ENCODE measurements at places on chromosomes 12 and 14. TPM values are rescaled to one million over a fixed set of nuclear protein-coding genes. Genes with fewer than 3 reads are reported as not detected.

The CRACR2A gene
- 0.43 TPM for total RNA-seq

The ELK3 gene
- 11.3 TPM for total RNA-seq

The SRRM4 gene
- not detected for total RNA-seq

The FOXG1 gene
- total RNA-seq = not detected

The ETFBKMT gene
- total RNA-seq = 1.2 TPM

The ANKS1B gene
- 0.48 TPM for total RNA-seq

The PELI2 gene
- total RNA-seq = 5.8 TPM

Measured in tracheal epithelial cell (primary cell).